ENCODE measurements at places on chromosomes 7 and 10. TPM values are rescaled to one million over a fixed set of nuclear protein-coding genes. Genes with fewer than 3 reads are reported as not detected.

- H3K4me3 ChIP-seq = no peak overlapping the region
- no peak for DNase-seq
- H3K4me1 ChIP-seq = no peaks in the 10 kb centered on the region
These were observed 24.7 kb downstream of the RRP12 start for GRCh38 chr10:97376413-97376812.

DNA sequence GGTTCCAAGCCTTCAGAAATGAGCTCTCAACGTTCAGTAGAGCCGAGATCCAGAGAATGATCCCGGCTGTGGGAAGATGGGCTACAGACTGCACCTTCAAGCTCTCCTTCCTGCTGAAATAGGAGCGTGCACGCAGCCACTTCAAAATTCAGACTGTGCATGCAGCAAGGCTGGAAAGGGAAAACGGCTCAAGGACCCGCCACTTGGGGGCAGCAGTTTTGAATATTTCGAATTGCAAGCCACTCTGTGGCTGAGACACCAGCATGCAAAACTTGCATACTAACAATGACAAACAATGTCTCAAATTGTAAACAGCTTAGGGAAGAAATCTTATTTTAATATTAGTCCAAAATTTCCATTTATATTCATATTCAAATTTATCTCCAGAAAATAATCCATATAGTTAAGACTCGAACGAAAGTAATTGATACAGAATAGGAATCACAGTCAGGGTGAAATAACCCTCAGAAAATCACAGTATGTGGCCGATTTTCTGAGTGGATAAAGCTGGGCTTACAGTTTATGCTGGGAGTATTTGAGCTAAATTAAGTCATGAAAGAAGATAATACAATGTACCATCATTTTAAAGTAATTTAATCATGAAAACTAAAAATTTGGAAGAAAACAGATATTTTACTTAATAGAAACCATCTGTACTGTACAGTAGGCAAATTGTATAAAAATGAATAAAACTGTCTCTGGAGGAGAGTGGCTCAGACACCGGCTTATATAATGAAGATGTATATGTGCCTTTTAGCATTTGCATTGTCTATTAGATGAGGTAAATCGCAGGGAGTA, 137.9 kb upstream of the MKI67 start:
- H3K27ac ChIP-seq = no peak overlapping the region
- no peaks in the 10 kb centered on the region for H3K4me1 ChIP-seq
- peak; percentile 19 for DNase-seq
- peaks cover 48% of the 10 kb centered on the region for H3K27me3 ChIP-seq
- H3K36me3 ChIP-seq = no peaks in the 10 kb centered on the region

The CDHR1 gene
- 0.74 TPM for total RNA-seq

The MOGAT3 gene
- not detected for total RNA-seq

The NEURL1 gene
- total RNA-seq = 1.1 TPM
